Cardiac ventricle fibroblast (primary cell): ENCODE measurements at places on chromosomes 1 and 21. TPM values are rescaled to one million over a fixed set of nuclear protein-coding genes. Genes with fewer than 3 reads are reported as not detected.

Gene CYP4B1
- total RNA-seq, result 0.64 TPM in 1 of 2 replicates, not detected in the other

Gene GBP7
- total RNA-seq, result not detected in 2 replicates

Gene OLIG2
- total RNA-seq, result not detected in 2 replicates

Gene SPRR3
- not detected in 2 replicates for total RNA-seq
